ENCODE measurements at places on chromosomes 1 and 21.

GRCh38 chr1:68800182-68800581 is 303.3 kb upstream of the DEPDC1 start:
- DNase-seq, result no peak

GRCh38 chr1:227766015-227766634 is 30.9 kb downstream of the SNAP47 start:
- DNase-seq, result no peak

GRCh38 chr1:94351481-94351880 is 66.7 kb upstream of the ABCD3 start:
- no peak for DNase-seq

DNA sequence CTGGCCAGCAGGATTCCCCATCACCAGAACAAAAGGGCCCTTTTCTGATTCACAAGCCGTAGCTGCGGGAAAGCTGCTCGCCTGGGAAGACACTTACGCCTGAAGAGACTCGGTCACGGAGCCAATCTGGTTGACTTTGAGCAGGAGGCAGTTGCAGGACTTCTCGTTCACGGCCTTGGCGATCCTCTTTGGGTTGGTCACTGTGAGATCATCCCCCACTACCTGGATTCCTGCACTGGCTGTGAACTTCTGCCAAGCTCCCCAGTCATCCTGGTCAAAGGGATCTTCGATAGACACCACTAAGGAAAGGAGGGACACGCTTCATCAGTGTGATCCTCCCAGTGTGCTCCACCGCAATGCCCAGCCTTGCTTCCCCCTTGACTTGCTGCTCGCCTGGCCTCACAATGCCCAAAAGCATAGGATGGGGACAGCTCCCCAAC is 14.7 kb downstream of the ENO1 start:
- no peak for DNase-seq

DNA sequence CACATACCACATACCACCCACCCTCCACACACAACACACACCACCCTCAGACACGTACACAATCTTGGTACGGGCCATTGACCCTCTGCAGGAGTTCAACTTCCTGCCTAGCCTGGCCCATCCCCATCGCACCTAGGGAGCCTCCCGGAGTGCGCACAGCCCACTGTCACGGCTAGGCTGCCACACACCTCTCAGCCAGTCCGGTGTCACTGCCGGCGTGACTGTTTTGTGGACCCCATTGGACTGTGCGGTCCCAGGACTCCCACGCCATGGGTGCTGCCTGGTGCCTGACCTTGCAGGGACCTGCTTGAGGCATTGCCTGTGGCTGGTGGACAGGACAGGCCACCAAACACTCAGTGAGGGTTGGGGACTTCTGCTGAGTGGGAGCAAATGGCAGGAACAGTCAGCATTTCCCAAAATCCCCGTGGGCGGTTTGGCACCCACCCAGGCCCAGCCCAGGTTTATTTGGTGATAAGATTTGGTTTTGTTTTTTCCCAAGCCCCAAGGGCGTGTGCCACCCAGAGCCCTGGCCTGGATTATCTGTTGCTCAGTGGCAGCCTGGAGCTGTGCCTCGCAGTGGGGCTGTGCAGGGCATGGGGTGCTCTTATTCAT is 27.7 kb downstream of the RAB7B start:
- DNase-seq, result no peak

GRCh38 chr1:108193333-108193732 is 6.8 kb downstream of the SLC25A24 start:
- no peak for DNase-seq

Measured in erythroblast (primary cell).